ENCODE measurements at places on chromosomes 11 and 22. TPM values are rescaled to one million over a fixed set of nuclear protein-coding genes. Genes with fewer than 3 reads are reported as not detected.

UBQLNL gene
- 0.72 TPM for total RNA-seq

ST14 gene
- 1.8 TPM for total RNA-seq

OR4A16 gene
- not detected for total RNA-seq

PDGFB gene
- 78.0 TPM for total RNA-seq

MS4A3 gene
- total RNA-seq: 0.13 TPM

KRTAP5-1 gene
- not detected for total RNA-seq

FOLH1 gene
- 0.98 TPM for total RNA-seq

LGALS12 gene
- total RNA-seq: not detected
